ENCODE measurements at places on chromosomes 11 and 22. TPM values are rescaled to one million over a fixed set of nuclear protein-coding genes. Genes with fewer than 3 reads are reported as not detected.

DNA sequence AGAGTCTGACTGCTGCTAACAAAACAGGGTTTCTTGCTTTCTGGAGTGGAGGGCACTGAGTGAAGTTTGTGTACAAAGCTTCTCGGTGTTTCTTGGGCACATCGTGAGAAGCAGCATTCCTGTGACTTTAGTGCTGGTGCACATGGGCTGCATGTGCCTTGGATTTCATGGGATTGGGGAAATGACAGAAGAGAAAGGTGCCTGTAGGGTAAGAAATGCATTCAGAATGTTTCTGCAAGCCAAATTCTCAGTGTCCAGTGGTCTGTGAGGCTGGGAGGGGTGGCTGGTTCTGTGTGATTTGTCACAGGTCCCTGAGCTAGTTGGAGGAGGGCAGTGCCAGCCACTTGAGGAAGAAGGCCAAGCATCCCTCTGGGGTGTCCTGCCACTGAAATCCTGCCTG is 404.2 kb upstream of the NARS2 start:
- DNase-seq: no peak

DNA sequence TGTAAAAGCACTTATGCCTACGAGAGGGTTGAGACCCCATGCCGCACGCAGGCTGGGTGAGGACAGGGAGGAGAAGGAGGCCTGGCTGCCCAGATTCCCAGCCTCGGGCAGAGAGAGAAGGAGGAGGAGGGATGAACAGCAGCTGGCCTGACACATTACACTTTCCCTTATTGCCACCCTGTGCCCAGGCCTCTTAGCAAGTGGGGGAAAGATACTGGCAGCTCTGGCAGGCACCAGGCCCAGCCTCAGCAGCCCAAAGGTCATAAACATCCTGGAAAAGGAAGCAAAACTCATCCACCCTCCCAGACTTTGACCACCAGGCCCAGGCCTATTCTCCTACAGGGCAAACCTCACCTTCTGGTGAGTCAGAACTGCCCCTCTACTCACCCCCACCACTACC is 4.7 kb downstream of the PLAAT3 start:
- no peak for DNase-seq

GRCh38 chr22:29670626-29671025 is 49.2 kb upstream of the CABP7 start:
- no peak for DNase-seq

- DNase-seq: no peak
Measured at GRCh38 chr22:48093981-48094380, 1331.5 kb downstream of the TBC1D22A start.

DNA sequence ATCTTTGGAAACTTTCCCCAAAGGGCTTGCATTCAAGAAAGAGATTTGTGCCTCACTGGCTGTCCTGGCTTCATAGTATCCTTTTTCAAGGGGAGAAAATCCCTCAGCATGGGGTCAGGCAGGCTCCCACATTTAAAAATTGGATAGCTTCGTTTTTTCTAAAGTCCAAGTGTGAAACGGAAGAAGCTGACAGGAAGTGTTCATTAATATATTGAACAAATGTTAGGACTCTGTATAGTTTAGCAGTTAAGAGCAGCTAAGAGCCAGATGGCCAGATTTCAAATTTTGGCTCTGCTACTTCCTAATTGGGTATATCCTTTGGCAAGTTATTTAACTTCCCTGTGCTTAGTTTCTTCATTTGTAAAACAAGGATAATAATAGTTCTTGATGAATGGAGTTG is 354.9 kb upstream of the FAT3 start:
- DNase-seq: no peak

DNA sequence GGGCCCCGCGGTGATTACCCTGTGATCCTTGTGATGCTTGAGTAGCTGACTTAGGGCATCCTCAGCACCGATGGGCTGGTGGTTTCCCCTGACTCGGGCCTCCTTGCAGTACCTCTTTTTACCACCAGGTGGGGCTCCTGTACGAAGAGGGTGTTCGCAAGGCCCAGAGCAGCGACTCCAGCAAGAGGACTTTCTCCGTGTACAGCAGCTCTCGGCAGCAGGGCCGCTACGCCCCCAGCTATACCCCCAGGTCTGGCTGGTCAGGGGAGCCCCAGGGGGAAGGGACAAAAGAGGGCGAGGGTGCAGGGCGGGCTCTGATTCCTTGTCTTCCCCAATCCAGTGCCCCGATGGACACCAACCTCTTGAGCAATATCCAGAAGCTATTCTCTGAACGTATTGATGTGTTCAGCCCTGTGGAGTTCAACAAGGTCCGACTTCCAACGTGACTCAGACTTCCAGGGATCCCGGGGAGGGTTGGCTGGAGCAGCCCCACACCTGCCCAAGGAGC is 1.3 kb upstream of the TM7SF2 start:
- peak; percentile 92 for DNase-seq

- DNase-seq: no peak
Measured at GRCh38 chr22:50192436-50193204, 6.9 kb downstream of the TRABD start.

LRRC56 gene
- total RNA-seq: 2.2 TPM

LIF gene
- total RNA-seq: 5.1 TPM

PPME1 gene
- total RNA-seq: 122 TPM
